ENCODE measurements at places on chromosomes 7 and 10. TPM values are rescaled to one million over a fixed set of nuclear protein-coding genes. Genes with fewer than 3 reads are reported as not detected.

The PNLIP gene
- not detected for total RNA-seq

The WDR11 gene
- 74.1 TPM for total RNA-seq

The PLXNA4 gene
- total RNA-seq, result 16.2 TPM

The ING3 gene
- 14.9 TPM for total RNA-seq

The TMEM176B gene
- 0.44 TPM for total RNA-seq

The SFRP5 gene
- not detected for total RNA-seq

The NPC1L1 gene
- total RNA-seq, result not detected

The SRPK2 gene
- total RNA-seq, result 131 TPM

The REPIN1 gene
- 146 TPM for total RNA-seq

The AKR1B15 gene
- not detected for total RNA-seq

The ATOH7 gene
- 0.86 TPM for total RNA-seq

The PFKP gene
- total RNA-seq, result 24.2 TPM

The CFAP70 gene
- 1.3 TPM for total RNA-seq

The WDR37 gene
- total RNA-seq, result 27.8 TPM

The MBL2 gene
- total RNA-seq, result not detected

The PSTK gene
- 3.8 TPM for total RNA-seq
